OCI-M1 (cell line): ENCODE measurements at places on chromosomes 6 and 20.

DNA sequence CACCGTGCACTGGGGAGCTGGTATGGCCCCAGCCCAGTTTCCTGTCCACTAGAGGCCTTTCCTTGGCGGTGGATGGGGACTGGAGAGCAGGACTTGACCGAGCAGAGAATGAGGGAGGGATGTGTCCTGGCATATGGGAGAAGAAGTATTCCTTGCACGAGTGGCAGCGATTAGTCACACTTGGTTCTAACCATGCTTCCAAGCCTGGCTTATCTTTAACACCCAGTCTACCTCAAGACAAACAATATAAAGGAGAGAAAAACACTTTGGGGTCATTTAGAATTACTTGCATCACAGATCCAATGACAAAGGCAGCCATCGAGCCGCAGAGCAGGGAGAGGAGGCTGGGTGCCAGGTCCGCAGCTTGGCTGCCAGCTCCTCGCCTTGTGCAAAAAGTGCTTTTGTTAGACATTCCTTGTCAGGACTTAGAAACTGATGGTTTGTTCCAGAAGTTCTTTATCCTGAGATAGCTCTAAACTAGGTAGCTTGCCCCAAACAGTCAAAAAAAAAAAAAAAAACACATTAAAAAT is 214.9 kb upstream of the GMDS start:
- no peak for DNase-seq

DNA sequence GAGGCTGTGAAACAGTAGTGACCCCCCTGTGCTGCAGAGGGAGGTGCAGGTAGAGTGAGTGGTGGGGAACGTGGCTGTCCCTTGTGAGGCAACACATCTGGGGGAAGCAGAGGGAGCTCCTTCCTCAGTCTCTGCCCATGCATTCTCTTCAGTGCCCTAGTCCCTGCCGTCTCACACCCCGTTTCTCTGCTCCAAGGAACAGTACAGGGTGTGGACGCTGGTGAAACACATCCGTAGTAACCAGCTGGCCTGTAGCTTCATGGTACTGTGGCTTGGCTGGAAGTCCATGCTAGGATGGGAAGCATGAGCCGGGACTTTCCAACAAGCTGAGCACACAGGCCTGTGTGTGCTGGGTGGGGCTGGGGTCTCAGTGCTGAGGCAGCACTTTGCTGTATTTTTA is 25.4 kb upstream of the CST3 start:
- no peak for DNase-seq

- no peak for DNase-seq
These were observed 59.6 kb upstream of the LAMP5 start for GRCh38 chr20:9454791-9455190.

GRCh38 chr6:42929821-42930360 is 611 bp downstream of the CNPY3 start:
- DNase-seq: peak; percentile 89

GRCh38 chr6:128370072-128370471 is 150.3 kb downstream of the PTPRK start:
- peak; percentile 21 for DNase-seq

DNA sequence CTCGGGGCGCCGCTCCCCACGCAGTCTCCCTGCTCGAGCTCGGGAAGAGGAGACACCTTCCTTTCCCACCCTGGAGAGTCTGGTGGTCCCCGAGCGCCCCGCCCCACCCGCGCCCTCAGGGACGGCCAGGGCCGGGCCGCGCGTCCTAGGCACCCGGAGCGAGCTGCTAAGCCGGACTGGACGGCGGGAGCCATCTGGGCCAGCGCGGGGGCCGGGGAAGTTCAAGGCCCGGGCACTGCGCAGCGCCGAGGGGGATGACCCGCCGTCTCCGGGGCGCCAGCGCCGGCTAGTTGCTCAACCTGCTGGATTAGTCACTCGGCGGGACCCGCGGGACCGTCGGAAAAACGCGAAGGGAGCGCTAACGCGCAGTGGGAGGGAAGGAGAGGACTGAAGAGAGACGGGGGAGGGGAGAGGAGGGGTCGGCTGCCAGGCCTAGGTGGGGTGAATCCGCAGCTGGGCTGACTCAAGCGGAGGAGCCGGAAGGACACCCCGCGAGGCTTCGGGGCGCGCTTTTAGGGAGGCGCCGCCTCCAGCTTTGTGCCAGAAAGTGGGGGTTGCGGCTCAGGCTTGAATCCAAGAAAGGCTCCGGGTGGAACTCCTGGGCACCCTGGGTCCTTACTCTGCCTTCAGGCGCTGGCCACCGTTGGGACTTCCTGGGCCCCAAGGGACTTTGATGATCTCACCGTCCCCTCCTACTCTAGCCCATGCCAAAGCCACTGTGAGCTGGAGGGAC is 75.7 kb upstream of the FOXP4 start:
- DNase-seq: no peak

DNA sequence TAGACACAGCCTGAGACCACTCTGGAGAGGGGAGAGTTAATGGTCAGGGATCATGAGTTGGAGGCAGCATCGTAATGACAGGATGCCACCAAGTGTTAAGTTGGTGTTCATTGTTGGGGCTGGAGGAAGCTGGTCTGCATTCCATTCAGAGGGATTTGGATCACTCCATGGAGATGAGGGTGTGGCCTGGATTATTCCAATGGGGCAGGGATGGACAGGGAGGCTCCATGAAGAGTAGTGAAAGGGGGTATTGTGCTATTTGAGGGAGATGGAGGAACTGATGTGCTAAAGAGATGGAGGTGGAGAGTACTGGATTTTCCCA is 1.1 kb downstream of the SAPCD1 start:
- DNase-seq: no peak
